ENCODE measurements at places on chromosomes 5 and 9.

GRCh38 chr9:114518599-114519022 lies 13.3 kb upstream of the WHRN start:
- DNase-seq = no peak

GRCh38 chr5:158623971-158624370 lies 475.7 kb downstream of the EBF1 start:
- no peak for DNase-seq

GRCh38 chr9:130590305-130590704 lies 10.9 kb downstream of the FUBP3 start:
- no peak for DNase-seq

GRCh38 chr5:14178671-14179211 lies 35.6 kb downstream of the TRIO start:
- no peak for DNase-seq

GRCh38 chr5:142357469-142358090 lies 32.8 kb upstream of the SPRY4 start:
- DNase-seq = no peak

GRCh38 chr9:70959366-70959765 lies 162.1 kb downstream of the TRPM3 start:
- DNase-seq = no peak

DNA sequence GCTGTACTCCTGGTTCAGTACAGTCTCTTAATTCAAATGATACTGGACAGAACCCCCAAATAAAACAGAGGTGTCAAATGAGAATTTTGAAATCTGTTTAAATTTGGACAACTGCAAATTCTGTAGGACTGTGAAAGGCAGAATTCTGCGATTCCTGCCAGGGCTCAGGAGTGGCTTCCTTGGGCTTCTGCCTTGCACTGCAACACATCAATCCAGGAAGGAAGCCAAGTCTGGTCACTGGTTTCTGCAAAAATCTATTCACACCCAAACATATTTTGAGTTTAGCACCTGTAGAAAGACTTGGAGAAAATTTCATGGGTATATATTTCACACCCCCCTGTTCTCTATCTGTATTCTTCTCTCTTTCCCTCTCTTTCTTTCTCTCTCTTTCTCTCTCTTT lies 37.5 kb upstream of the FST start:
- no peak for DNase-seq
